GM23338 (cell line): ENCODE measurements at places on chromosomes 7 and 10. TPM values are rescaled to one million over a fixed set of nuclear protein-coding genes. Genes with fewer than 3 reads are reported as not detected.

DNA sequence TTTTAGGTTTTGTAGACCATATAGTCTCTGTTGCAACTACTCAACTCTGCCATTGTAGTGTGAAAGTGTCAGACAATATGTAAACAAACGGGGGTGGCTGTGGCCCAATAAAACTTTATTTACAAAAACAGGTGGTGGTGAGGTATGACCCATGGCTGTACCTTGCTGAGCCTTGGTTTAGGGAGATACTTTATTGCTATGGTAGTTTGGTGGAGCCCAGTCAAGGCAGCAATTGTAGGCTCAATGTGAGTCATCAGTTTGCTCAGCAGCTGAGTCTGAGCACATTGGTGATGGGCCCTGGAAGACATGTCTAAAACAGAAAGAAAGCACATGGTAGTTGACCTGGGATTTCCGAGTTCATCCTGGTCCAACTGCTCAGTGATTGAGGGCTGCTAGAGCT, 242.5 kb downstream of the REEP3 start:
- no peak for DNase-seq

DNA sequence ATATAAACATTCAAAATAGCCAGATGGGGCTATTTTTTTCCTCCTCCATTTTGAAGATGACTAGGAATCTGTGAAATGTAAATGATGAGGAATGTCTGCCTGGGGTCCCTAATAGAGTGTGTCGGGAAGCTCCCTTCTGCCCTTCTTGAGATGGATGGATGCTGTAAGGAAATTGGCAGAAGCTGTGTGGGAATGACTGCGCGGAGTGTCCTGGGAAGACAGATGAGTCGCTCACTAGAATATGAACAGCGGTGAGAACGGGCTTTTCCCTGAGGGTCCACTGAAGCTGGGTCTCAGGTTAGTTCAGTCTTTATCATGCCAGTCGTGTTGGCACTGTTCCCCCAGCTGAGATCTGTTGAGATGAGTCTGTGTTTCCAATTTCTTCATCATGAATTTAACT, 75.1 kb upstream of the PLPP4 start:
- no peak for DNase-seq

DNA sequence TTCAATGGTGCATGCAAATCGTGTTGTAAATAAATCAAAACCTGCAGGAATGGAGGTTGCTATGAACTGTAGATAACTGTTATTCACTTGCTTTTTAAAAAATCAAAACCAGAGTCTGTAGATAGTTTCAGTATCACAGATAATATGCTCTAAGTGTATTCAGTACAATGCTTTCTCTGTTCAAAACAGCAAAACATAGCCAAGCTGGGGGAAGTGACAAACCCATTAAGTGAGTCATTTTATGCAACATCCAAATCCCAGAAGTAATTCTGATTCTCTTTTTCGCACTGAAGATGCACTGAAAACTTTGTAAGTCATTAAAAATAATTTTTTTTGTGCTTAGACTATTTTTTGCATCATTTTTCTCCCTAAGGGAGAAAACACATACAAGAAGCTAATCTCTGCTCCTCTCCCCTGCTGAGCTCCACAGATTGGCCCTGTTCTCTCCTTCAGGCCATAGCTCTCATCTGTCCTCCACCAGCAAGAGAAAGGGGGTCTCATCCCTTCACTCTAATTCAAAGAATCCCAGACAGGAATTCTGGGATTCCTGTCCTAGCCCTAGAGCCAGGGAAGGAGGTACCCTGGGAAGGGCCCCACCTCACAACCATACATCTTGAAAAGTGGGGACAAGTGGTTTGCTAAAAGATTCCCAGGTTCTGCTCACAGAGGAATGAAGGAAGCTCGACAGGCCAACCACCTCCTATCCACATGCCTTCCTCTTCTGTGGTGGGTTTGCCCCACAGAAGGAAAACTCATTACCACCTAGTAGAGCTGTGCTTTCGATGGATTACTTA, 4.9 kb downstream of the PRTFDC1 start:
- no peak for DNase-seq

DNA sequence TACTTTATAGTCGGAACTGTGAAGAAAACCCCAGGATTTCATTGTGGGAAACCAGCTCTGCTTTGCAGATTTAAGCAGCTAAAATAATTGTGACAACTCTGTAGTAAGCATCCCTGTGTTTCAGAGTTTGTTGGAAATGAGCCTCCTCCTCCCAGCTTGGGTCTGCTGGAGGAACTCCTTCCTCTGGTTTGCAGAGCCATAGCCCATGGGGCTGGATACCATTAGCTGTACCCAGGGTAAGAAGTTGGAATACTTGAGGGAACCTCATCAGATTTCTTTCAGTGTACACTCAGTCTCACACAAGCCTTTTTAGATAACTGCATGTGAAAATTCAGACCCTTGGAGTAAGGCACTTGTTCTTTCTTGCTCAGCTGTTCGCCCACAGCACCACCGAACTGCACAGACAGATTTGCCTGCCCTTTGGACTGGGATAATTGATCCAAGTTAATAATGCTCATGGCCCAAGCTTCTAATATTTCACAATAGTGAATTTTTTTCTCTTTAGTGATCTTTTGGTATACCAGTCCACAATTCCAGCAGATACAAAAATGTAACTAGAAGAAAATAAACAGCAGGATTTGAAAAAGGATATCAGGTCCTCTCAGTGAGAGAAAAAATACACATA, 467.4 kb upstream of the FZD8 start:
- DNase-seq = no peak

The CALHM3 gene
- total RNA-seq = 0.14 TPM in 1 of 2 replicates, not detected in the other

The NEUROD6 gene
- not detected in 2 replicates for total RNA-seq

DNA sequence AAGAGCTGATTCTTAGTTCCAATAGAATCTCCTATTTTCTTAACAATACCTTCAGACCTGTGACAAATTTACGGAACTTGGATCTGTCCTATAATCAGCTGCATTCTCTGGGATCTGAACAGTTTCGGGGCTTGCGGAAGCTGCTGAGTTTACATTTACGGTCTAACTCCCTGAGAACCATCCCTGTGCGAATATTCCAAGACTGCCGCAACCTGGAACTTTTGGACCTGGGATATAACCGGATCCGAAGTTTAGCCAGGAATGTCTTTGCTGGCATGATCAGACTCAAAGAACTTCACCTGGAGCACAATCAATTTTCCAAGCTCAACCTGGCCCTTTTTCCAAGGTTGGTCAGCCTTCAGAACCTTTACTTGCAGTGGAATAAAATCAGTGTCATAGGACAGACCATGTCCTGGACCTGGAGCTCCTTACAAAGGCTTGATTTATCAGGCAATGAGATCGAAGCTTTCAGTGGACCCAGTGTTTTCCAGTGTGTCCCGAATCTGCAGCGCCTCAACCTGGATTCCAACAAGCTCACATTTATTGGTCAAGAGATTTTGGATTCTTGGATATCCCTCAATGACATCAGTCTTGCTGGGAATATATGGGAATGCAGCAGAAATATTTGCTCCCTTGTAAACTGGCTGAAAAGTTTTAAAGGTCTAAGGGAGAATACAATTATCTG, 1.6 kb downstream of the LRRTM3 start:
- no peak for DNase-seq

- no peak for DNase-seq
These were observed 24.3 kb downstream of the RGS10 start for GRCh38 chr10:119518176-119518575.

DNA sequence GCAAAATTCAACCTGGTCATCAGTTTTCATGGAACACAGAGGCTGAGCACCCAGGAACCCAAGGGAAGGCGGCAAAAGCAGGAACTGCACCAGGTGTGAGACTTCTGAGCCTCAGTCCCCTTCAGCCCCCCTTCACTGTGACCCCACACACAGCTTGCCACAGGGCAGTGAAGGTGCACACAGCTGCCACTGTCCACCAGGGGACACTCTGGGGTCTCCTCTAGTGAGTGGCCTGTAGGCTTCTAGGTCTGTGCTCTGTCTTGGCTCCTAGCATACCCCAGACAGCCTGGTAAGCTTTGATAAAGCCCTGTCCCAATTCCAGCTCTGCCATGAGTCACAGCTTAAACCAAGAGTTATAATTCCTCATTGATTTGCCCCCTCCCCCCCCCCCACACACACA, 12.1 kb downstream of the KCNH2 start:
- peak; percentile 63 for DNase-seq

The WEE2 gene
- total RNA-seq = 0.16 TPM in 1 of 2 replicates, not detected in the other

DNA sequence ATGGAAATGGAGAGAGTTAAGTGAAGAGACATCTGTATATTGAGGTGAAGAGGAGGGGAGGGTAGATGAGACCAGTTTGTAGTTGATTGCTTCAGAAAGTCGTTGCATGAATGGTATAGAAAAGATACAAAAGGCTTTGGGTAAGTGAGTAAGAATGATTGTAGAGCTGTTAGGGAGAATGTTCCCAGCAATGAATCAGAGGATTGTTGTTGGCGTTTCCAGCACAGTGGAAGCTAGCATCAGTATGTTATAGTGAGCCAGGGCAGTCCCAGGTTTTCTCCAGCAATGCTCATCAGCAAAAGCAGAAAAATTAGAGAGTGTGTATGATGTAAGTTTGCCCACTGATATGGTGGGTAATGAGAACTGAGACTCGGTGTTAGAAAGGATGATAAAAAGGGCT, 15.4 kb upstream of the CDK6 start:
- no peak for DNase-seq

GRCh38 chr10:116141855-116142254, 131.2 kb downstream of the GFRA1 start:
- no peak for DNase-seq

DNA sequence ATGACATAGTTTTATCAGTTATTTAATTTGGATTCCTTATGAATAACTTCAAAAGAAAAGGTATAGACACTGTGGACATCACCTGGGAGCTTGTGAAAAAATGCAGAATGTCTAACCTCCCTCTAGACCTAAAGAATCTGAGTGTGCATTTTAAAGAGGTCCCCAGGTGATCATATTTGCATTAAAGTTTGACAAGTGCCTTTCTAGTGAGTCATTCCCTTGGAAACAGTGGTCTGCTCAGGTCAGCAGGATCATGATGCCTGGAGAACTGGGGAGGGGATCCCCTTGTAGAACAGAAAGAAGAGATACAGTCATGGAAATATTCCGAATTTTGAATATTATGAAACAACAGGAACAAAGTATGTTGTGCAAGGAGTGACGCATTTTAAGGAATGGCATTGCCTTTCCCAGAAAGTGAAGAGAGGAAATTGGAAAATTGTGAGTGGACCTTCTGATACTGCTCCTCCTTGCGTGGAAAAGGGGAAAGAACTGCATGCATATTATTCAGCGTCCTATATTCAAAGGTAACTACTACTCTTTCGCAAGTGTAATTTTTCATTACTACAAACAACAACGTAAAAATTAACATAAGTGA, 4.6 kb downstream of the STEAP2 start:
- DNase-seq = peak; percentile 25
